ENCODE measurements at places on chromosomes 2 and 18.

GRCh38 chr2:233289648-233290047 is 18.0 kb upstream of the SAG start:
- DNase-seq = no peak

DNA sequence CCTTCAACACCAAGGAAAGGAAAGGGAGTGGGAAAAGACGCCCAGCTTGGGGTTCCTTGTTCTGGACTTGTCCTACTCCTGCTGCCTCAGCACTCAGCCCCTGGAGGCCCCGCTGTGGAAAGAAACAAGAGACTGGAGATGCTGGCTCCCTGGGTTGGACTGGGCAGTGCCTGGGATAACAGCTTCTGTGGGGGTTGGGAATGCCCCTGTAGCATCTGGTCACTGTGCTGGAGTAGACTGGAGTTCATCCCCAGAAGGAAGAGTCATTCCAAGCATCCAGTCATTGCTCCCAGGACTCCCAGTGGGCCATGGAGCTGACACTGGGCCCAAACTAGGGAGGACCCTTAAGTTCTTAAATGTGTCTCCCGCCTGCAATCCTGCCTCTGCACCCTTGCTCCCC is 129.3 kb upstream of the HAAO start:
- DNase-seq = no peak

- no peak for DNase-seq
Observed at GRCh38 chr2:2134037-2134436, 197.0 kb downstream of the MYT1L start.

- no peak for DNase-seq
Observed at GRCh38 chr2:37612382-37612781, 59.1 kb downstream of the CDC42EP3 start.

- DNase-seq = no peak
Observed at GRCh38 chr2:54370405-54371104, 85.6 kb upstream of the SPTBN1 start.

DNA sequence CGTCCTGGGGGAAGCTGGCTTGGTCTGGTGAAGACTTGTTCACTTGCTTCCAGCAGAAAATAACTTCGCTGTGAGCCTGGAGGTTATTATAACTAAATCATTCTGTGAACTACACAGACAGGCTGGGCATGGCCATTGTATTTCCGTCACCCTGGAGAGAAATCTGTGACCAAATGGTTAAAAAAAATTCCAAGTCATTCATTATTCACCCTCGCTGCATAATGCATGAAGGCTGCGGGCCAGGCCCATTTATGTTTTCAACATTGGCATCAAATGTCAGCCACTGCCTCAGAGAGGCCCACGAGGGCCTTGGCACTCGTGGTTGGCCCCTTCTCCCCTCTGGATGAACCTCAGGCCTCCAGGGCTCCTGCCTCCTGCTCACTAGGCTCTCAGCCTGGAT is 57.7 kb downstream of the RRM2 start:
- no peak for DNase-seq

DNA sequence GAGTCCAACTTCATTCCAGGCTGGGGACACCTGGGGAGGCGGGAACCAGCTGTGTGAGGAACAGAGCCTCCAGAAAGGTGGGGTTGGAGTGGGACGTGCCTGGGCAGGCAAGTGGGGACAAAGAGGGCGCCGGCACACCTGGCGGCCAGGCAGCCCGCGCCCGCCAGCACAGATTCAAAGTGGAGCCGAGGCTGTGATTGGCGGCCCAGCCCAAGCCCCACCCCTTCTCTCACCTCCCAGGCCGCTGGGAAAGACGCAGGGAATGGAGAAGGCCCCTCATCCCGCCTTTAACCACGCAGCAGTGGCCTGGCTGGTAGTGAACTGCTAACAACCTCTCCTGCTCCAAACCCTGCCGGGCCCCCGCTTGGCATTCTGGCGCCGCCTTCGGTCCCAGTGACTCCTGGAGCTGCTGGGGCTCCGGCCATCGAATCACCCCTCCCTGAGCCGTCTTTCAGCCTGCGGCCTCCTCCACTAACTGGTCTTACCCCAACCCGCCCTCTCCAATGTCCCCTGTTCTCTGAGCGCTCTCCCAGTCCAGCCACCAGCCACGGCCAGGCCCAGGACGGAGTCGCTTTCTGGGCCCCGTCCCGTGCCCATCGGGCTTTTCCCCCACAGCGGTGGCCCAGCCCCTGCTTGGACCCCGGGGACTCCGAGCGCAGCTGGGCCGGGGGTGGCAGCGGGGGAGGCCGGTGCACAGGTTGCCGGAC is 27.9 kb upstream of the PTMA start:
- DNase-seq = no peak
